Ecto neural progenitor cell (in vitro differentiated cells): ENCODE measurements at places on chromosomes 2 and 18.

DNA sequence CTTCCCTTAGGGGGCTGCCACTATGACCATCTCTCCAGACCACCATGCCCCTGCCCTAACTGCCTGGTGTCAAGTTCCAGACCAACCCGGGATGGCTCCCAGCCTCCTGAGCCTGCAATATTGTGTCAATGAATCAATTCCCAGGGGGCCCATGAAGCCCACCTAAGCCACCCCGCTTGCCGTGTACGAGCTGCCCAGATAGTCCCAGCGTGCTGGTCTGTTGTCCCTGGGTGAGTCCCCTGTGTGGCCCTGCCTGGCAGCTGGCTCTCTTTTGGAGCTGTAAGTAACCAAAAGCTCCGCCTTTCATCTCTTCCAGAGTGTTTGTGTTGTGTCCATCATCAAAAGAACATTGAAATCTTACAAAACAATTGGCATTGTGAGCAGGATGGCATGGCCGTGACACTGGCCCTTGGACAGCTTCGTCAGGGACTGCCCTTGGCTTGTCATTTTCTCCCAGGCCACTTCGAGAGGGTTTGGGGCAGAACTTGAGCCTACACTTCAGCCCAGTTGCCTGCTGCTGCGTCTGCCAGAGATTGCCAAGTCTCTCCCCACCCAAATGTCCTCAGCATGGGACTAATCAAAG lies 11.3 kb upstream of the MAL start:
- no peak for DNase-seq

GRCh38 chr2:75102011-75102410 lies 97.3 kb downstream of the TACR1 start:
- no peak for DNase-seq

DNA sequence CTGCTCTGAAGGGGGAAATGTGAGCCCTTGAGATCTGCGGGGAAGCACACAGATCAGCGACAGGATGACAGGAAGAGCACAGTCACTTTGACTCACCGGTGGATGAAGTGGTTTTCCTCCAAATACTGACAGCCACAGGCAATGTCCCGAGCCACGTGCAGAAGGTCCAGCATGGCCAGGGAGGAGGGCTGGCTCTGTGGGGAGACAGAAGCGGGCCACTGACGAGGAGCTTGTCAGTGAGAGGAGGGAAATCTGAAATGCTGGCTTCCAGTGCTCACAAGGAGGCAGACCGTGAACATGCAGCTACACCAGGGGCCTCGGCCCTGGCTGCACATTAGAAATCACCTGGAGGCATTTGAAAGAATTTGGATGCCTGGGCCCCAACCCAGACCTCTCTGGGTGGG lies 98.7 kb downstream of the CLIP4 start:
- no peak for DNase-seq

- no peak for DNase-seq
These were observed 88.5 kb downstream of the PTRHD1 start for GRCh38 chr2:24704692-24705091.

DNA sequence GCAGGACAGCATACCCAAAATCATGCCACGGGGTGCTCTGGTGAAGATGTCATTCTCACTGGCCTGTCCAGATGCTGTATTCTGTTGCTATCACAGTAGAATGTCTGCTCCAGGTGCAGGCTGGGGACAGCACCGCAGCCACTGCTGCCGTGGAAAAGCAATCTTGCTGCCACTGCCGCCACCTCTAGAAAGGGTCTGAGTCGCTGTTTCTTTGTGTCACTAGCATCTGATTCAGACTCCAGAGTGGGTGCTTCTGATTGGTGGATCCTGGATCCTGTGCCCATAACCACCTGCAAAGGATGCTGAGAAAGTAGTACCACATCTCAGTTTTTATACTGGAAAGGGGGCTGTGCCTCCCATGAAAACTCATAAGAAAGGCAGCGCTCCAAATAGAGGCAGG lies 45.3 kb upstream of the CTLA4 start:
- no peak for DNase-seq

GRCh38 chr2:173631127-173631460 lies 276.4 kb downstream of the CDCA7 start:
- DNase-seq: no peak

- no peak for DNase-seq
These were observed 18.5 kb downstream of the GKN1 start for GRCh38 chr2:68992933-68993332.

GRCh38 chr18:79725486-79725885 lies 45.9 kb downstream of the CTDP1 start:
- DNase-seq: no peak

DNA sequence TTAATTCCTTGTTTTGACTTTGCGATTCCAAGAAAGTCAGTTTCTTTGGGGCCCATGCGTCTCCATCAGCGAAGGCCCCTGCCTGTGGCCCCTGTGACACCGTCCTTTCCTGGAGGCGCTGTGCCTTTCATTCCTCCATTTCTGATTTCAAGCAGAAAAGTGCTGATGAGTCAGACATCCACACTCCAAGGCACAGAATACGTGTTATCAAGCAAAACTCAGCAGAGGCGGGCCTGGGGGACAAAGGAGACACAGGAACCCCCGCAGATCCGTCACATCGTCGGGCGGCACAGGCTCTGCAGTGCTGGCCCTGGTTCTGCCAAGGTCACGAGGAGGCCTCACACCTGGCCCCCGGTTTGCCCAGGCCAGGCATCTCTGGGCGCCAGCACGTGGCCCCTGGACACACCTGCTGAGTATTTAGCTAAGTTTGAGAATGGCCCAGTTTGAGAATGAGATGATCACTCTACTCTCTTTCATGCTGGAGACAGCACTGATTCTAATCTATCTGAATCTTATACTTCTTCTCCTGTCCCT lies 7.2 kb upstream of the SALL3 start:
- no peak for DNase-seq
